ENCODE measurements at places on chromosomes 4 and X.

DNA sequence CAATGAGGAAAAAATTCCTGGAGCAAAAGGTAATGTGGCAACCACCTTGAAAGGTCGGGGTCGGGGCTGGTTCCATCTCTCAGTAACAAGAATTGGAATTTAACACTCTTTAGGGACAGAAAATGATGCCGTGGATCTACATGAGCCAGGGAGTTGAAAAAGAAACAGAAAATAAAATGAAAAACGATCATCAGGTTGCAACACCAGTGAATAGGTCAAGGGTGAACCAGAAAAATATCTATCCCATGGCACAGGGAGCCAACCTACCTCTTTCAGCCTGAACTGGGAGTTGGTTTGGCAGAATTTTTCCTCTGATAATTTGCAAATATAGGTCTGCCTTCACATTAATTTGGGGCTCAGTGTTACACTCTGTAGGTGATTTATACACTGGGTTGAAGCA lies 93.7 kb downstream of the C4orf33 start:
- no peak for DNase-seq

DNA sequence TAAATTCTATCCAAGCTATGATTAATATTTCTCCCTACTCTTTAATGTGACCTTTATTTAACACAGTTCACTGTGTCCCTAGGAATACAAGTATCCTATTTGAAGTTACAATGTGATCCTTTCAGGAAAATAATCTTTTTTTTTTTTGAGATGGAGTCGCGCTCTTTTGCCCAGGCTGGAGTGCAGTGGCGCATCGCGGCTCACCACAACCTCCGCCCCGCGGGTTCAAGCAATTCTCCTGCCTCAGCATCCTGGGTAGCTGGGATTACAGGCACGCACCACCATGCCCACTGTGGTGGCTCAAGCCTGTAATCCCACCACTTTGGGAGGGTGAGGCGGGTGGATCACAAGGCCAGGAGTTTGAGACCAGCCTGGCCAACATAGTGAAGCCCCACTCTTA lies 21.9 kb downstream of the TBCK start:
- no peak for DNase-seq

DNA sequence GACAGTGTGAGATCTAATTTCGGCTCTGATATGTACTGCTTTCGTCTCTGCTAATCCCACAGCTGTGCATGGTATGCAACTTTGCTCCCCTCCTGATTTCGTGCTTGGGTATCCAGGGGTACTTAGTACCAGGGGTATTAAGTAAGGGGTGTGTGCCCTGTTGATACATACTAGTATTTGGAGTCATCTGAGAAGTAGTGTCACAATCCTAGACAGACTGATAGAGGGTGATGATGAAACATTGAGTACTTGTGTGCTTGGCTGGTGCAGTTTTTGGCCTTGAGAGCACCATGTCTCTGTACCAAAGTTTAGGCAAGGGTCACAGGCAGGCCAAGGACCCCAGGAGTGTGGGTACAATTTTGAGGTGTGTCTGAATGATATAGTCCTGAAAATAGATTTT lies 10.9 kb downstream of the GPAT3 start:
- peak; percentile 19 for DNase-seq

GRCh38 chr4:54539500-54540029 lies 118.2 kb upstream of the KIT start:
- peak; percentile 24 for DNase-seq

DNA sequence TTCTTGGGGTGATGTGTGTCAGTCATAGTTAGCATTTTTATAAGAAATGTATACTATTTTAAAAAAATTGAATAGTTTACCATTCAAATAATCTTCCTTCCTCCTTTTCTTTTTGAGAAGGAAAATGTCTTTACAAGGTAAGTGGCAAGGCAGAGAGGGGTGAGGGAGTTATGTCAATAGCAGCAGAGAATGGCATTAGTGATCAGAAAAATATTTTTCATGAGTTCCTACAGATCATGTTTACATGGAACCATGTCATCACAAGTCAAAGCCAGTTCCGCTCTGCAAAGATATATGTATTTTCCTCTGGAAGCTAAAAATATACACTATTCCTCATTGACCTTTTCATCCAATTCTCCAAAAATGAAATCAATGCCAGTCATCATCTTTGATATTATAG lies 67.3 kb downstream of the PTPN13 start:
- DNase-seq, result peak; percentile 55

DNA sequence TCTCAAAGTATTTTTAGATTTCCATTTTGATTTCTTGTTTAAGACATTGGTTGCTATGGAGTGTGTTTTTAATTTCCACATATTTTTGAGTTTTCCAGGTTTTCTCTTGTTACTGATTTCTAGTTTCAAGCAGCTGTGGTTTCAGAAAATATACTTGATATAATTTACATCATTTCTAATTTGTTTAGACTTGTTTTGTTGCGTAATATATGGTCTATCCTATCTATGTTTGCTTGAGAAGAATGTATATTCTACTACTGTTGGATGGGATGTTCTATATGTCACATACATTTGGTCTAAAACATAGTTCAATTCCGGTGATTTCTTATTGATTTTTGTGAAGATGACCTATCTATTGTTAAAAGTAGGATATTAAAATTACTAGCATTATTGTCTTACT lies 170.5 kb upstream of the EMCN start:
- peak; percentile 44 for DNase-seq

GRCh38 chrX:55451990-55452832 lies at the start of gene MAGEH1:
Gene MAGEH1, plus strand, starts transcription at chrX:55452127. Its CDS starts 248 bp downstream, at chrX:55452375.
- peak; percentile 66 for DNase-seq

- no peak for DNase-seq
These were observed 363.7 kb downstream of the FBXW7 start for GRCh38 chr4:152172146-152172545.

GRCh38 chrX:108511721-108512120 lies 72.1 kb downstream of the COL4A5 start:
- DNase-seq, result no peak

DNA sequence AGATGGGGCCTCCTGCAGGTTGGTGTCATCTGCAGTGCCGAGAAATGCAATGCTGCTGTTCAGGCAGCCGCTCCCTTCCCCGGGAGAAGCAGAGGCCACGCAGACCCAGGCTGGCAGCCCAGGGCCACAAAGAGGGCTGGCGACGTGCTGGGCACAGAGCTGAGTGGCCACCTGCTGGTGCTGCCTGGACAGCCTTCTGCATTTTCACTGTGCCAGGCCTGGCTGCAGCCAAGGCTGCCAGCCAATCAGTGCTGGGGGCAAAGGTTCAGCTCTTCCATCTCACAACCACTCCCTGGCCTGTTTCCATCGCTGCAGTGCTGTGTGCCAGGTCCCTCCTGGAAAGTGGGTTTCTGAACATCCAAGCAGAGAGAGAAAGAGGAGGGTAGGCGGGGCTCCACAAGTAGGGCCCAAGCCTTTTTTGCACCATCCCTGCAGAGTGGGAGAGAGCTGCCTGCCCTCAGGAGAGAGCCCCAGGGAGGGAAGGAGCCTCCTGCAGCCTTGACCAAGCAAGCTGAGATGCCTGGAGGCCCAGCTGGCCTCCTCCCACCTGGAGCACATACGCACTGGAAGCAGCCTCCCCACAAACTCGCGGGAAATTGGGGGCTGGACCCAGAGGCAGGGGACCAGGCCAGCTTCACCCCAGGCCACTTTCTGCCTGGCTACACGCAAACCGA lies 20.1 kb downstream of the ADRA2C start:
- no peak for DNase-seq

- DNase-seq, result no peak
These were observed 40.1 kb downstream of the NUDT11 start for GRCh38 chrX:51456246-51456645.

Measured in epithelial cell of esophagus (primary cell).